CD4-positive, alpha-beta T cell (primary cell): ENCODE measurements at places on chromosomes 12 and 14.

- no peak for DNase-seq
Measured at GRCh38 chr12:88921890-88922532, 341.7 kb upstream of the KITLG start.

DNA sequence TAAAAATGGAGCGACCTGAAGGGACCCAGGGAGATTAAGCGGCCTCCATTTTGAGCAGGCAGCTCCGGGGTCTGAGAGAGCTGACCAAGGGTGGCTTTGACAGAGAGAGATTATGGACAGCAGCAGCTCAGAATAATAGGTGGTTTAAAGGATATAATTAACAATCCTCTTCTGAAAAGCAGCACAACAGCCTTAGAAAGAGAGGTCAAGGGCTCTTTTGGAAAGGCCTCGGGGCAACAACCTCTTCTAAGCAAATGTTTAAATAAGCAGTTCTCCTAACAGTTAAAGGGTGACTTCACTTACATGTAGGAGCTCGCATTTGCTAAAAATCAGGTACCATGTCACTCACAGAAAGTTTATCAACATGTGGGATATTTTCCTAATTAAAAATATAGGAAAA, 87.2 kb upstream of the FRMD6 start:
- DNase-seq: no peak

GRCh38 chr14:84856751-84857534, 673.0 kb upstream of the FLRT2 start:
- no peak for DNase-seq

DNA sequence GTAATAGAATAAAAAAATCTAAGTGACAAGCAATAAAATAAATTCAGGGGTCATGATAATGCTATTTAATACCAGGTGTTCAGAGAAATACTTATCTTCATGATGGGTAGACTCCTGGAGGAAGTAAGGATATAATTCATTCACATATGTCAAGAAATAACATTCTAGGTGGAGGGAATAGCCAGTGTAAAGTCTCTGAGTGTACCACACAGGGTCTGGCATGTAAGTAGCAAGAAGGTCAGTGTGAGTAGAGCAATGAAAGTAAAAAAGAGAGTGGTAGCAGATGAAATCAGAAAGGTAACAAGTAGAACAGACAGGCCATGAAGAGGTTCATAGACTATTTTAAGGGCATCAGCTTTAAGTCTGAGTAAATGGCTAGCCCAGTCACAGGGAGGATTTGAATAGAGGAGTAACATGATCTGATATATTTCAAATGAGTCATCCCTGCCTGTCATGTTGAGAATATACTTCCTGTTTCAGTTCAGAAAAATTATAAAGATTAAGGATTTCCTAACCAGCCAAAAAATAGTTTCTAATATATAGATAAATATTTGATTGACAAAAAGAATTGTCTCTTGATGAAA, 519.9 kb downstream of the C12orf50 start:
- no peak for DNase-seq

GRCh38 chr14:104601786-104602185, 2.8 kb downstream of the TMEM179 start:
- no peak for DNase-seq

- DNase-seq: no peak
Measured at GRCh38 chr12:170371-171225, 43.4 kb downstream of the SLC6A12 start.

DNA sequence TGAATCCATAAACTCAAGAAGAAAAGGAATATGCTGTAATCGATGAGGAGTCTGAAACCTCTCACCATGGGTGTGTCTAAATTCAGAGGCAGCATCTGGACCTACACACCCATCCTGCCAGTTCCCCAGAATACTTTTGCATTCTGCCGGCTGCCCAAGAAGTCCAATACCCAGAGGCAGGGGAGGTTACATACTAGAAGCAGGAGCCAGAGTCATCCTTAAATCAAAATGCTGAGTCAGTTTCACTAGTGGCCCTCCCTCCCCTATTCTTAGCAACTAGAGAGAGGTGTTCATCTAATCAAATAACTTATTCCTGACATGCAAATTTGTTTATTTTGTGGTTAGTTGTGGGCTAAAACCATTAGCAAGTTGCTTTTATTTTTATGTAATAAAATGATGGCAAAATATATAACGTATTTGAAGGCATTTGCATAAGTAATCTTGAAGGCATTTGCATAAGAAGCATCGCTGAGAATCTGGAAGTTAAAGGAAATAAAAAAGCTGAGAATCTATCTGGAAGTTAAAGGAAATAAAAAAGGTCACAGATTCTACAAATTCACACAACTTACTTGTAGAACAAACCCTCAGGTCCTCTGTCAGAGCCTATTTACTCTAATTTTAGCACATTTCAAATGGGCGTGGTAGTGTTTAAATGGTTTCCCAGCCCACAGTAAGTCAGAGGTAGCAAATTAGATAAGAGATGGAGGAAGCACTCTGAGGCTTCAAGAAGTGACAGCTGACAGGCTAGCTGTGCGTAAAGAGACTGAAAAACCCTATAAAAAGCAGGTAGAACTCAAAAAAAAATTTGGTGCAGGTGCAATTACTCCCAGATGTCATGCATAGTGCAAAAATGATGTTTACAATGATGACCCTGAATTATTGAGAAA, 7.8 kb downstream of the BHLHE41 start:
- no peak for DNase-seq

DNA sequence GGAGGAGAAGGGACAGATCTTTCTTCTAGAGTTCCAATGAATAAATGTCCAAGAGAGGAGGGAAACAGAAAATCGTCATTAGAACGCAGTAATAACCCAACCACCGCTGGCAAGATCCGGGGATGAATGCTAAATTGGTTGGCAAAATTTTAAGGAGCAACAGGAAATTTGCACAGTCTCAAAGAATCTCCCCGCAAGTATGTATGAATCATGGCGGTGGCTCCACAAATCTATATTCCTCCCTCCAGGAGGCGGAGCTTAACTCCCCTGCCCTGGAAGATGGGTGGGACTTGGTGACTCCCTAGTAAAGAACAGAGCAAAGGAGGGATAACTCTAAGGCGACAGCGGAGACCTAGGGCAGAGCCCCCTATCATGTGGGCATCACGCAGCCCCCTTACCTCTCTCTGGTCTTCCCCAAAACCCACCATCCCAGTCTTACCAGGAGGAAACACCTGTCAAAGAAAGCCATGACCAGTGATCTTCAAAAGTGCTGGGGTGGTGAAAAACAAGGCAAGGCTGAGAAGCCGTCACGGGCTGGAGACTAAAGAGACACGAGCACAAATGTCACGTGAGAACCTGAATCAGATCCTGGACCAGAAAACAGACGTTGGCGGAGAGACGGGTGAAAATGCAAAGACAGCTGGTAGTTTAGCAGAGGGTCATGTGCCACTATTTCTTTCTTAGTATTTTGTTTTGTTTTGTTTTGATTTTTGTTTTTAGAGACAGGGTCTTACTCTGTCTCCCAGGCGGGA, 125.8 kb downstream of the NCOR2 start:
- no peak for DNase-seq

DNA sequence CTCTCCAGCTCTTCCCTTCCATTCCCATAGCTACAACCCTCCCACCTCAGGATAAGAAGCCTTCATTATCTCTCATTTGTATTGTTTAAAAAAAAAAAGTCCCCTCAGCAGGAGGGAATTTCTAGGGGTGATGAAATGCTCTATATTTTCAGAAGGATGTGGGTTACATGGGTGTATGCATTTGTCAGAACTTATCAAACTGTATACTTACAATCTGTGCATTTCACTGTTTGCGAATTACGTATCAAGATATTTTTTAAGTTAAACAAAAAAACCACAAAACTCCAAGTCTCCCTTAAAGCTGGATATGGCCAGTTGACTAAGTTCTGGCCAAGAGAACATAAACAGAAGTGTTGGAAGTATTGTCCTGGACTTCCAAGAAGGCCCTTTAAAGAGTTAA, 2.0 kb upstream of the FKBP11 start:
- no peak for DNase-seq

GRCh38 chr12:104471336-104471735, 14.6 kb downstream of the CHST11 start:
- DNase-seq: no peak

DNA sequence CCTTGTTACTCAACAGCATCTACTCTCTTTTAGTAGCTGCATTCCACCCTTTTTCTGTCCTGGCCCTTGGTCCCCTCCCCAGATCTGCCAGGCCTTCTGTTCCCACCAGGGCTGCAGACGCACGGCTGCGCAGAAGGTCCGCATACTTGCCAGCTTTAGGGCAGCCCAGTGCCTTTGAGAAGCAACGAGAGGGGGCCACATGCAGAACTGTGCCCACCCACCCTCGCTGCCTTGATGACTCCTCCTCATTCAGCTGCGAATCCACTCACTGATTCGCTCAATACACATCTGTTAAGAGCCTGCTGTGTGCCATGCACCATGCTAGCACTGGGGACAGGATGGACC, 39.2 kb downstream of the PRIMA1 start:
- no peak for DNase-seq

DNA sequence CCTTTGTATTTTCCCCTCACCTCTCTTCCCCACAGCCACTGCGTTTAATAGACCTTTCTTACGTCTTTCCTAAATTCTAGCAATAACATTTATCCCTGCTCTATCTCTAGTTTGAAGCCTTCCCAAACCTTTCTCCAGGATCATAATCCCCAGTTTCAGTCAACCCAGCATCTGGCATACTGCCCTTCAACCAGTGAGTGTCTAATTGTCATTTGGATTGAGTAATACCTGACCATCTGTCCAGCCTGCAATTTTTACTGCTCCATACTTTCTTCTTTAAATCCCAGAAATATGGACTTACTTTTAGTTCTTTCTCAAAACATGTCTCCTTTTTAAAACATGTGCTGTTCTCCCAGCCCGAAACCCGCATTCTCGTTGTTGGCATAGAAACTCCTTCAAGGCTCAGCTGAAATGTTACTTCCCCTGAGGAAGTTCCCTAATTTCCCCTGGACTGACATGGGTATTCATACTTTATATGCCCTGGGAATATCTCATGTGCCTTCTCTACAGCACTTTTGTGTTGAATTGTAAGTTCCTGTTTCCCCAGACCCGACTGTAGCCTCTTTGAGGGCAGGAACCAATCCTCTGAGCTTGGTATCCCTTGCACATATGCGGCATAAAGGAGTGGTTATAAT, 65.1 kb upstream of the ETV6 start:
- no peak for DNase-seq

DNA sequence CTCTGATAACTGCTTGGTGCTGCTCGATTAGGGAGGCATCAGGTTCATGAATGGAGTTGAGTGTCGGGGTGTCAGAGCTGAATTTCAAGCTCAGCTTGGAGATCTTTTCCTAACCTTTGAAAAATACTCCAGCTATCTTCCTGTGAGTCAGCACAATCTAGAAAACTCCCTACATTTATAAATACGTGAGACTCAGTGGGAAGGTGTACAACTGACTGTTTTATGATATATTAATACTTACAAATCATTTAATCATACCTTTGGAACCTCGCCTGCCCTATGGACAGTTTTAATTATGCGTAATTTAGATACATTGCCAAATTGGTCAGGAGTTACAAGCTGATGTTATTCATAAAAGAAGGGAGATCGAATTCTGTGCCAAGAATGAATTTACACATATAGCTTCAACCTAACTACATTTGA, 961 bp downstream of the CMAS start:
- DNase-seq: no peak

- no peak for DNase-seq
Measured at GRCh38 chr14:104112609-104113571, 25.5 kb upstream of the KIF26A start.

DNA sequence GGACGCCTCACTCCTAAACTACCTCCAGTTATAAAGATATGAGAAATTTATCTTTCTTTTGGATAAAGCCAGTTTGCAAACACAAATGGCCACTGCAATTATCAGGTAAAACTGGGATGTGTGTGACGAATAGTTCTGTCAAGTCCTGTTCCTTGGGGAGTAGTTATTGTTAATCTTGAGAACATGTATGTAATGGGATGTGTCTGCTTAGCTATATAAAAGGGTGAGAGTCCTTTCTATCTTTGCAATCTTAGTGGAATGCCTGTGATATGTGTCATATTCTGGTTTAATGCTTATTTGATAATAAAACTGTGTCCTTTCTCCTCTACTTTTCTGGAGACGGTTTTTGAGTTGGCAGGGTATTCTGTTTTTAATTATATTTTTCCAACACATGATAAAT, 56.1 kb upstream of the PKP2 start:
- no peak for DNase-seq

- no peak for DNase-seq
Measured at GRCh38 chr12:62808166-62808879, 126.6 kb downstream of the PPM1H start.

DNA sequence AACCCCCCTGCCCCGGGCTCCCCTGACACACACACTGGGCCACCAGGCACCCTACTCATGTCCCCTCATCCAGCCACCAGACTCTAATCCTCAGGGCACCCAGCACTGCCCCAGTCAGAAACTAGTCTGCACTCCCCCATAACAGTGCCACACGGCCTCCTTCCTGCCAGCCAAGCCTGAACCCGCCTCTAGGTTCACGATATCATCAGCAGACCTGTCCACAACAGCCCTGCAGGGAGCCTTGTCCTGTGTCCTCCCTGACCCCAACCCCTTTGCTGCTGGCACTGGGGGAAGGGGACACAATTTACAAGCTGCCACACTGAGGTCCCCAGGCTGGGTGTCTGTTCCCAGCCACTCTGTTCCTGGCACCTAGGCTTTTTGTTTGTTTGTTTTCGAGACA, 33.6 kb downstream of the LTBP2 start:
- no peak for DNase-seq

GRCh38 chr14:85587151-85587711, 57.3 kb downstream of the FLRT2 start:
- DNase-seq: no peak

DNA sequence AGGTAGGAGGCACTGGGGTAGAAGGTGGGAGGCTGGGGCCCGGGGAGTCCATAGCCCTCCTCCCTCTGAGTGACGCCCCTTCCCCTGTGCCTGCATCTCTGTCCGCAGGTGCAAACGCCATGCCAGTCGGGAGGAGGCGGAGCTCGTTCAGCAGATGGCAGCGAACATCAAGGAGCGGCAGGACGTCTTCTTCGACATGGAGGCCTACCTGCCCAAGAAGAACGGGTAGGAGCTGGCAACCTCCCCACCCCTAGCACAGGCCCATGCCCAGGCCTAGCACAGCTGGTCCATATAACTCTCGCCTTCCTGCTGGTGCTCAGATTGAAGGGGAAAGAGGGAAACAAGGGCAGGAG, 35.6 kb downstream of the TMEM120B start:
- no peak for DNase-seq

- no peak for DNase-seq
Measured at GRCh38 chr12:20212658-20213555, 155.4 kb upstream of the PDE3A start.

DNA sequence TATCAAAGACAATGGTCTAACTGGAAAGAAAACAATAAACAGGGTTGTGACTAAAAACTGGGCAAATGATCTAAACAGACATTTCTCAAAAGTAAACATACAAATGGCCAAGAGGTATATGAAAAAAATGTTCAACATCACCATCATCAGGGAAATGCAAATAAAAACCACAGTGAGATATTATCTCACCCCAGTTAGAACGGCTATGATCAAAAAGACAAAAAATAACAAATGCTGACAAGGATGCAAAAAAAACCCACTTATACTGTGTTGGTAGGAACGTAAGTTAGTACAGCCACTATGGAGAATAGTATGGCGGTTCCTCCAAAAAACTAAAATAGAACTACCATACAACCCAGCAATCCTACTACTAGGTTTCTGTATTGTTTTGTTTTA, 470.1 kb downstream of the RGS6 start:
- DNase-seq: no peak
